ENCODE measurements at places on chromosomes 7 and 10. TPM values are rescaled to one million over a fixed set of nuclear protein-coding genes. Genes with fewer than 3 reads are reported as not detected.

The BMPER gene
- total RNA-seq: not detected

The PAX4 gene
- not detected for total RNA-seq

The EPHA1 gene
- total RNA-seq: 13.1 TPM

- DNase-seq: no peak
Observed at GRCh38 chr7:46230298-46230989, 309.4 kb upstream of the IGFBP3 start.

GRCh38 chr7:66356277-66356721 is 151.2 kb downstream of the TPST1 start:
- DNase-seq: no peak

DNA sequence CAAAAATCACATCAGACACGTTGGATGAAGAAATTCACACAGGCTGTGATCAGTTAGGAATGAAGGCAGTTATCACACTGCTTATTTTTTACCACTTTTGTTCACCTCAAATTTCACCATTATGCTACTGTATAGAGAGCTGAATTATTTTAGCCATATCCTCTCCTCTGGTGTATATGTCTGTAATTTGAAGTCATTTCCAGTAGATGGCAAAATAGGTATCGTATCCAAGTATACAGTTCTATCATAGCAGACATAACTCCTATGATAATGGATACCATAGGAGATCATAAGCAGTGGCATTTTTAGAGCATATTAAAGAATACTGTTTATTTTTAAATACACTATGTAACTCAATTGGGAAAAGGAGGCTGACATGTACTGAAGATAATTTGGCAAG is 909.7 kb downstream of the DNAJB9 start:
- DNase-seq: no peak

GRCh38 chr7:50362712-50363282 is 58.3 kb downstream of the IKZF1 start:
- DNase-seq: peak; percentile 85
